ENCODE measurements at places on chromosomes 1 and 21.

DNA sequence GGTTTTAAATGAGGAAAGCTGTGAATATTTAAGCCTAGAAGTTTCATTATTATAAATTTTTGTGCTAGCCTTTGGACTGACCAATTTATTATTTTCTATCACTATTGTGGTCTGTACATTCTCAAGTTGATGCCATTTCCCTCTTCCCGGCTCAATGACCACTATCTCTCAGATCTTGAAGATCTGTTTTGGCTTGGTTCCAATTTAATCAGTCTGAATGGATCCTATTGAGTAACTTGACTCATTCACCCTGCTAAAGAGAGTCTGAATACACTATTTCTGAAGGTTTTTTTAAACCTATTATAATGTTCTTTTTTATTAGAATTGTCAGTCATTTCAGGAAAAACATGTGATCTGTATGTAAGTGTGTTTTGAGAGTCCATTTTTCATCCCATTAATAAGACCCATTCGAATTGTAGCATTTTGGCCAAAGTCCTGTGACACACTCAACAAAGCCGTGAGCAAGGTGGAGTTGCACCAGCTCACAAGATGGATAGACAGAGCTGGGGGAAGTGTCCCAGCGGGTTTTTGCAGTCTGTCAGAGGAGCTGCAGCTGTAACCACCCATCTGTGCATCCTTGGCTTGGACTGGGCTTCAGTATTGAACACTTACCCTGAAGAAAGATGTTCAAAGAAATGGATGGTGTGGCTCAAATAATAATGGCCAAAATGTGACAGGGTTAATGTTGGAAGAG lies 145.6 kb downstream of the NFIA start:
- peak; percentile 72 for DNase-seq

DNA sequence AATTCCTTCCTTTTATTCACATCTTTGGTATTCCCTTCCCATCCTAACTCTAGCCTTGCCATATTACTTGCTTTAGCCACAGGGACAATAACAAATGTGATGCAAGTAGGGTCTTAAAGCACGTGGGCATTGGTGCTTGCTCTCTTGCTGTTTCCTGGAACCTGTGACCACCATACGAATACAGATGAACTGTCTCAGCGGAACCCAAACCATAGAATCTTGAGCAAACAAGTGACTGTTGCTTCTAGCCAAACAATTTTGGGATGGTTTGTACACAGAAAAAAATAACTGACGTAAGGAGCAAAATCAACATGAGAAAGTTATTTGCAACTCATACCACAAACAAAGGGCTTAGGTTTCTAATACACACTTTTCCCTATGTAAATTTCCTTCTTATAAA lies 15.2 kb upstream of the VTCN1 start:
- DNase-seq: no peak

DNA sequence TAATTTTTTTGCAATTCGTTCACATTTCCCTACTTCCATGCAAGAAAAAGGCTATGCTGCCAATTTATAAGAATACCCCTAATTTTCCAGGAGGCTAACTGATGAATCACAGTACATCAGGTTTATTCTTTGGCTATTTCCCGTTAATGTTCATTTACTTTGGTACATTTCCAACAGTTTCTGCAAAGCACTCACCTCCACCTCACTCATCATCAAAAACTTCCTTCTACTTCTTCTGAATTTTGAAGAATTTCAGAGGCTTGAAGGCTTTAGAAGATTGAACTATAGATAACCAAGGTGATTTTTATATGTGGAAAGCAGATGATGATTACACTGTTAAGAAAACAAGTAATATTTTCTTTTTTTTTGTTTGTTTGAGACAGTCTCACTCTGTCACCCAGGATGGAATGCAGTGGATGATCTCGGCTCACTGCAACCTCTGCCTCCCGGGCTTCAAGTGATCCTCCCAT lies 60.5 kb upstream of the HP1BP3 start:
- no peak for DNase-seq

GRCh38 chr21:41294548-41295231 lies 21.9 kb upstream of the FAM3B start:
- DNase-seq: peak; percentile 15

DNA sequence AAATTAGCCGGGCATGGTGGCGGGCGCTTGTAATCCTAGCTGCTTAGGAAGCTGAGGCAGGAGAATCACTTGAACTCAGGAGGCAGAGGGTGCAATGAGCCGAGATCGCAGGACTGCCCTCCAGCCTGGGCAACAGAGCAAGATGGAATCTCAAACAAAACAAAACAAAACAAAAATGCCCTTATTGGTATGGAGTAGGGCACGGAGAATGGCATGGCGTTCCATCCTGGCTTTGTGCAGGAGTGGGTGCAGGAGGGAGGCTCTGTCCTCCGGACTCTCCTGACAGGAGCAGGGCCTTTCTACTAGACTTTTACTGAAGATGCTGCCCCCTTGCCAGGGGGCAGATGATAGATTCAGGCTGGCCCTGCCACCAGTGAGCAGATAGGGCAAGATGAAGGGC lies 1.0 kb downstream of the TMEM61 start:
- DNase-seq: no peak

DNA sequence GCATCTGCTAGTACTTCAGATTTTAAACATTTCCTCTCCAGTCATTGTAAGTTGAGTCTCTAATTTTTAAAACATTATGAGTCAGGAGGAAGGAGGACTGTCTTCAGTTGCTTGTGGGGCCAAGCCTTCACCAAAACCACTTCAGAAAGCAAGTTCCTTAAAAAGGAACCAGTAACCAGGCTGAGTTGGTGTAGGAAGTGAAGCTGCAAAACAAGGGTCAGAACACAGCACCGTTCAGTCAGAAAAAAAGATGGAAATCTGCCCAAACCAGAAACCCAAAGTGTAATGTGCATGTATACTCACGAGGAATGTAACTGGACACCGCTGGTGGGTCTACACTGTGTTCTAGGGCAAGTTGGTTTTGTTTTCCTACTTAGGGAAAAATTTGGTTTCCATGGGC lies 402.1 kb downstream of the SETD4 start:
- DNase-seq: no peak

DNA sequence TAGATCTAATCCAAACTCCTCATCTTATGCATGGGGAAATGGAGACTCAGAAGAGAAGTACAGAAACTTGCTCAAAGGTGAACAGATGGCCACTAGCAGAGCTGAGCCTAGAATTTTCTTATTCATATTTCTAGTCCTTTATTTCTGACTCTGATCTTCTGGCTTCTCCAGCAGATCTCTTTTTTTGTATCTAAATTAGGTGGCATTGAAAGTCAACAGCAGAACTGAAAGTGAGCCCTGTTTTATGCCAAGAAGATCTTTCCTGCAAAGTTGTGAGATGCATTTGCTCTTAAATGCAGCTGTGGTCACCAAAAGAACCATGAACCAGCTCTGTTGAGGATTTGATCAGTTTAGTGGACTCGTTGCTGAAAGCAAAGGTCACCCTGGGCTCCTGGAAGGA lies 75.5 kb downstream of the KAZN start:
- no peak for DNase-seq

GRCh38 chr1:87462894-87463293 lies 134.2 kb downstream of the LMO4 start:
- DNase-seq: no peak

DNA sequence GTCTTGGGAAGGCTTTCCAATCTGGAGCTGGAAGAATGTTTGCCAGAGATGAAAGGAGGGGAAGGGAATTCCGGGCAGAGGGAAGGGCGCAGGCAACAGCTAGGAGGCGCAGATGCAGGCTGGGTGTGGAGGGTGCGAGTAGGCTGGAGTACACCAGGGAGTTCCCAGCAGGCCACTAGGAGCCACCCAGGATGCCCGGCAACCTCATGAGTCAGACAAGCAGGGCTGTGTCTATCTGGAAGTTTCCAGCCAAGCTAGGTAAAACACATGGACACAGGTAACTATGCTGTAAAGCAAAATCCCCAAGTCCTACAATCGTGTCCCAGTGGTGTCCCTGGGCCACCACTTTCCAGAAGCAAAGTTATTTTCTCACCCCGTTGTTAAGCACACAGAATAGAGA lies 990 bp upstream of the NBL1 start:
- no peak for DNase-seq

- no peak for DNase-seq
Measured at GRCh38 chr1:96365076-96365475, 356.5 kb upstream of the PTBP2 start.

DNA sequence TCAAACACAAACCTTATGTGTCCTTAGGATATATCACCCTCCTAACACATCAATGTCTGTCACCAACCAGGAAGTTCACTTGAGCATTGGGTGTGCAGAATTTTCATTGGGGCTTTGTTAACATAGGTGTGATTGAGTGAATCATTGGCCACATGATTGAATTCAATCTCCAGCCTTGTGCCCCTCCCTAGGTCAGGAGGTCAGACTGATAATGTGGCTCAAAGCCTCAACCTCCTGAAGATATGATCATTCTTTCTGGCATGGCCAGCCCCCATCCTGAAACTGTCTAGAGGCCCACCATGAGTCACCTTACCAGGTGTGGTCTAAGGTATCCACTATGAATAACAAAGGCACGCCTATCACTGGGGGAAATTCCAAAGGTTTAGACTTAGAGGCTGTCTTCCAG lies 90.1 kb downstream of the PKN2 start:
- no peak for DNase-seq

GRCh38 chr1:23554127-23554480 lies 5.2 kb downstream of the ID3 start:
- DNase-seq: no peak

- peak; percentile 95 for DNase-seq
Measured at GRCh38 chr1:39170731-39171667, 33.5 kb upstream of the MACF1 start.

DNA sequence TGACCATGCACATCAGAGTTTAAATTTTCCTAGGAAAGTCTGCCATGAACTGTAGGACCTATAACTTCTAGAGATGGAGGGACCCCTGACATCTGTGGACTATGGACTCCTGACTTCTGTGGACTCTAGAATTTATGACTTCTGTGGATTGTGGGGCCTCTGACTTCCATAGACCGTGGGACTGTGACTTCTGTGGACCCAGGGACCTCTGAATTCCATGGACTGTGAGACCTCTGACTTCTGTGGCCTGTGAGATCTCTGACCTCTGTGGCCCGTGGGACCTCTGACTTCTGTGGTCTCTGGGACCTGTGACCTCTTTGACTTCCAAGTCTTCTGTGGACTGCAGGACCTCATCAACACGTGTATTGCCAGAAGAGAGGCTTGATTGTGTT lies 36.7 kb downstream of the PEX14 start:
- no peak for DNase-seq

DNA sequence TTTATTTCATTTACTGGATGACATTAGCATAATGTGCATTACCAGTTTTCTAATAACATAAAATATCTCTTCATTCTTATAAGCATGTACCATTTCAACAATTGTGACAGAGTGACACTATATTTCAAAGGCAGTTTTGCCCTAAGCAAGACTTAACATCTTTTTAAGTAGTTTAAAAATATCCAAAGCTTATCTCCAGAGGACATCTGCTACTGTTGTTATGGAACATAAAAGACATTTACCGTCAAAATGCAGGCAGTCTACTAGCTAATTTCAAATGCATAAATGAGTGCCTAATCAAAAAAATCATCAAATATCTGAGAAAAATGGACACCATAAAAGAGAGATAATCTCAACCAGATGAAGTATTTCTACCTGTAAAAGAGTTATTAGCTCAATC lies 782.4 kb upstream of the BRINP3 start:
- DNase-seq: no peak

DNA sequence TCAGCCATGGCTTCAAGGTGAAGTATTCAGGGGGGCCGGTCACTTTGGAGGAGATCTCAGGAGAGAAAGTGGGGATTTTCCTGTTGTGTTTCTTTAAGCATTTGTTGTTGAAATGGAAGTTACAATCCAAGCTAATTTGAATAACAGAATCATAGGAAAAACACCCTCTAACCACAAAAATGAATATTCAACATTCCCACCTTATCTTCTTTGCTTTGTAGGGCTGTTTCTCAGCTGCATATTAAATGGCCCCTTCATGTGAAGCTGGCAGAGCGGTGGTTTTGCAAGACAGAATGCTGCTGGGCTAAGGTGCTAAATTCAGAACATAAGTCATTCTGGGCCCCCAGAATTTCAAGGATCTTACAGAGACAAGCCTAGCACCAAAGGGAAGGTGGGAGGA lies 279.0 kb downstream of the RRAGC start:
- no peak for DNase-seq

GRCh38 chr1:79323239-79324025 lies 316.9 kb upstream of the ADGRL4 start:
- DNase-seq: no peak

DNA sequence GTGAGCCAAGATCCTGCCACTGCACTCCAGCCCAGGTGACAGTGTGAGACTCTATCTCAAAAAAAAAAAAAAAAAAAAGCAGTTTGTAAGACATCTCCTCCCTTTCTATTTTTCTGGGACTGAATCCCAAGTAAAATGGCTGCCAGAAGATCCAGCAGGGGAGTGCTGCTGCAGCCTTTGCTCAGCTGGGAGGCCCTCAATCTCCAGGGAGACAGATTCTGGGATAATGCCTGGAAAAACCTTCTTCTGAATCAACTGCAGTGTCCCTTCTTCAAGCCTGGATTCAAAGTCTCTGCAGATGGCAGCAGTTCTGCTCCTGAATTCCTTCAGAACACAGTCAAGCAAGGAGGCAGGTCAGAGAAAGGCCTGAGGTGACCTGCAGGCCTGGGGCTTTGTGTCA lies 191.0 kb upstream of the NRIP1 start:
- no peak for DNase-seq

GRCh38 chr1:203505526-203506204 lies 11.7 kb downstream of the OPTC start:
- DNase-seq: no peak

DNA sequence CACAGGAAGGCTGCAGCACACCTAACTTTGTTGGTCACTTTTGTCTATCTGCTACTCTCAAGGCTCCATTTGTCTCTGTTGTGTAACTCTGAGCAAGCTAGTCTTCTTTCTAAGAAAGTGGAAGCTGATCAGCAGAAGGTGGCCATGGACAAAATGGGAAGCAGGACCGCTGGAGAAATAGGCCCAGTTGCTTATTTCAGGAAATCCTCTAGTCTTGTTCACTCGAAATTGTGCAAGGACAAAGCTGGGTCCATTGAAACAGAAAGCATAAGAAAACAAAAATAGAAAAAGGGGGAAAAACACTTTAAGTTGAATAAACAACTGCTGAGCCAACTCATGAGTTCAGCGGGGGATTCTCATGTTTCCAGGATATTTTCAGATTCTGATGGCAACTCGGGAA lies 150.1 kb downstream of the PBX1 start:
- DNase-seq: no peak

Measured in NCI-H1105 treated with DMSO at 0.1 percent for 48 hours (cell line).